ENCODE measurements at places on chromosomes 7 and 10.

GRCh38 chr10:71675295-71675970, 44.1 kb downstream of the C10orf105 start:
- no peak for DNase-seq

- no peak for DNase-seq
Observed at GRCh38 chr10:122281018-122281626, 10.0 kb downstream of the BTBD16 start.

- DNase-seq = no peak
Observed at GRCh38 chr7:27515933-27516332, 146.8 kb downstream of the HIBADH start.

GRCh38 chr10:62384057-62384446, 9.9 kb downstream of the ZNF365 start:
- peak; percentile 18 for DNase-seq

DNA sequence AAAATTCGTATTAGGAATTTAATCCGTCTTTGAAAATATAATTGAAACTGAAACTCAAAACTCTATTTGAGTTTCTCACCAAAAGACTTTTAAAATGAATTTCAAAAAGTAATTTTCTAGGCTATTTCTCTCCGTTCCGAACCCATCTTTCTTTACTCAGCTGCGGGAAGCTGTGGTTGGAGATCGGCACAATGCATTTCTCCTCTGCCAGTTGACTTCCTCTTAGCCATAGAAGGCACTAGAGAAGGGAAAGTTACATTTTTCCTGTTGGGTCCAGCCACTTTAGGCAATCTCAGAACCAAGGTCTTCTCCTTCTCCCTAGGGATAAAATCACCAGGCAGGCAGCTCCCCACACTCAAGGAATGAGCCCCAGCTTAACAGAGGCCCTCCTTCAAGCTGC, 133.6 kb upstream of the COL1A2 start:
- no peak for DNase-seq

- no peak for DNase-seq
Observed at GRCh38 chr7:97772045-97772901, 40.4 kb downstream of the TAC1 start.

DNA sequence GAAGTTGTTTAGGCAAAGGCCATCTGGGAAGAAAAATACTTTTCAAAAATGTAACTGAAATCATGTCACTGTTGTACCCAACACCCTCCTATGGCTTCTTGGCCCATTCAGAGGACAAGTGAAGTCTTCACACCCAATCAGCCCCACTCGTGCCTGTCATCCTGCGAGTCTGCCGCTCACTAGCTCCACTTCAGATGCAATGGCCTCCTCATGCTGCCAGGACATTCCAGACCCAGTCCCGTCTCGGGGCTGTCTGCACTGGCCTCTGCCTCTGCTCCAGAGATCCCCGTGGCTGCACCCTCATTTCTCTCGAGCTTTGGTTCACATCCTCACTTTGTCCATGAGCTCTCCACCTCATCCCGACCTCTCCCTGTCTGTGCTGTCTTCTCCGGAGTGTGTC, 227.1 kb downstream of the KCNMA1 start:
- DNase-seq = no peak

GRCh38 chr7:42753367-42753766, 158.5 kb downstream of the C7orf25 start:
- DNase-seq = no peak

GRCh38 chr7:87451187-87451586, 24.3 kb downstream of the ABCB4 start:
- DNase-seq = no peak

DNA sequence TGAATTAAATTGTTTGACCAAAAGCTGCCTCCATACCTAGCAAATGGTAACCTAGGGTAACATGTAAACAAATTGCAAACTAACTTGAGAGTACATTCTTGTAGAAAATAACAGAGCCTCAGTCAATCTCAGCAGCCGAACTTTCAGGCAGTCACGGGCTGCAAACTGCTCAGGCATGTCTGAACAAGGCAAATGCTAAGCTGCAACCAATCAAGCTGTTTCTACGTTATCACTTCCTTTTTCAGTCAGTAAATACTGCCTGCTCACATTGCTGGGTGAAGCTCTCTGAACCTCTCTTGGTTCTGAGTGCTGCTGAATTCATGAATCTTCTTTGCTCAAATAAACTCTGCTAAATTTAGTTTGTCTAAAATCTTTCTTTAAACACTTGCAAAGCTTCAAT, 1212.4 kb downstream of the SORCS1 start:
- DNase-seq = no peak

GRCh38 chr7:32043688-32044087, 26.5 kb downstream of the PDE1C start:
- no peak for DNase-seq

DNA sequence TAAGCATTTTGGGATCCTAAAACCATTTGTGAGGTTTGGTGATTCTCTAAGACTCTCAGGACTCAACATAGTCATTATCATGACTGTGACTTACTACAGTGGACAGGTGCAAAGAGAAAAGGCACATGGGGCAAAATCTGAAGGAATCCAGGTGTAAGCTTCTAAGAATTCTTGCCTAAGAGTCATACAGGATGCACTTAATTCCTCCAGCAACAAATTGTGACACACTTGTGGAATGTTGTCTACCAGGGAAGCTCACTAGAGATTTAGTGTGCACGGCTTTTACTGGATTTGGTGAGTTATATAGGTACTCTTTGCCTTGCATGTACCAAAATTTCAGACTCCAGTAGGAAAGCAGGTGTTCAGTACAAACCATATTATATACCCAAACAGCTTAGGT, 47.9 kb downstream of the WAC start:
- DNase-seq = no peak

DNA sequence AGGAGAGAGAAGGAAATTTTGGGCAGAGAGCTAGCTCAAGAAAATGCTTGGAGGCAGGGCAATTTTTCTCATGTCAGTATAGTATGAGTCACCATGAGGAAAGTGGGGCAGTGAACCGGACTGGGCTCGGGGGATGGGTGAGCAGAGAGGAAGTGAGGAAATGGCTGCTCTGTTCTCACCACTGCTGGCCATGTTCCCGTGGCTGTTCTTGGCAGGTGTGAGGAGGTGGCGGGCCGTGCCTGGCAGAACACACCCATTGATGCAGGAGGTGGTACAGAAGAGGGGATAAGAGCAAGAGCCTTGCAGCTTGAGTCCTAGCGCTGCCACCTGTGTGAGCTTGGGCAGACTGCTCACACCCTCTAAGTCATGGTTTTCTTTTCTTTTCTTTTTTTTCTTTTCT, 304.4 kb upstream of the LYZL1 start:
- no peak for DNase-seq

- DNase-seq = no peak
Observed at GRCh38 chr10:122245136-122245535, 26.0 kb upstream of the BTBD16 start.

DNA sequence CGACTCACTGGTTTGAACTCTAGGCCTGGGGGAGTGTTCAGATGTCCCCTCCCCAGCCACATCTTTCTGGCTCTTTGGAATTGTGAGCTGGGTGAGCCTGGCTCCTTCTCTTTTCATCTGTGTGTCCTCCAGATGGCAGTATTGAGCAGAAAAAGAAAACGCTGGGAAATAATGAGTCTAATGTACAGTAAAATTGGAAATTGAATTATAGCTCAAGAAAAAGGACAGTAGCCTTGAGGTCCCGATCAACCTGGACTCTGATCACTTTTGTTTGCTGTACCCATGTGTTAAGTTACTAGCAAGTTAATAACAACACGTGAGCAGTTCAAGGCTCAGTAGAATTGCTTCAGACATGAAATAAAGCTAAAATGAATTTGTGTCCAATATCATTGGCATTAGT, 77.9 kb downstream of the SNX10 start:
- DNase-seq = no peak

DNA sequence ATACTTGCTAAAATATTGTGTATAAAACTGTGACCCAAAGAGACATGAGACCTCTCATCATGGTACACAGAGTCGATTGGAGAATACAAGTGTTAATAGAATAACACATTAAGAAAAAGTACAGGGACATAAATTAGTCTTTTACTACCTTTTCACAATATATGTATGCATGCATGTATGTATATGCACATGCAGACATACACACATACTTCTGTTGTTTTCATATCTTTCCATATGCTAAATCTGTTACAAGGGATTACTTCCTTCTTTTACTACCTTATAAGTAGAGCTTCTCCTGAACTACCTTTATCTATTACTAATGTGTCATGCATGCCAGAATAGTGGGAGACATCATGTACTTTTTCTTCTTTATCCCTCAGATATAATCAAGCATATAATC, 131.6 kb downstream of the GPR158 start:
- no peak for DNase-seq
